CD8-positive, alpha-beta T cell (primary cell): ENCODE measurements at places on chromosomes 5 and 9.

DNA sequence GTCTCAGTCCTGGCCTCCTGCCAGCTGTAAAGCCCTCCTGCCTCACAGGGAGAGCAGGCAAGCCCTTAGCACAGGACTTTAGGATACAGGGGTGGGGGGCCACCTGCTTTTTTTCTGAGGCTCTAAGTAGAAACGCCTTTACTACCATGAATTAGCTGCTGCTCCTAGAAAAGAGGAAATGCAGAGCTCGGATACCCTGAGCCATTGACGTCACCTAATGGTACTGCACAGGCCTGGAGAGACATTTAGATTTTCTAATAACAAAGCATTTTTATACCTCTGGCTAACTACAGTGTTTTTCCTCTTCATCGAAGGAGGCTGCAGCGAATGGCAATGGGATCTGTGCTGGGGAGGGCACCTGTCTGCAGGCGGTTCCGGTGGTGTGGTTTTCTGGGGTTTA lies 137.0 kb downstream of the WDR41 start:
- DNase-seq, result no peak

- no peak for DNase-seq
These were observed 16.1 kb downstream of the ZFR start for GRCh38 chr5:32428426-32428825.

- no peak for DNase-seq
These were observed 26.6 kb upstream of the TLR4 start for GRCh38 chr9:117677572-117677971.

GRCh38 chr9:113580041-113580953 lies 116.8 kb downstream of the RGS3 start:
- DNase-seq, result peak; percentile 62

DNA sequence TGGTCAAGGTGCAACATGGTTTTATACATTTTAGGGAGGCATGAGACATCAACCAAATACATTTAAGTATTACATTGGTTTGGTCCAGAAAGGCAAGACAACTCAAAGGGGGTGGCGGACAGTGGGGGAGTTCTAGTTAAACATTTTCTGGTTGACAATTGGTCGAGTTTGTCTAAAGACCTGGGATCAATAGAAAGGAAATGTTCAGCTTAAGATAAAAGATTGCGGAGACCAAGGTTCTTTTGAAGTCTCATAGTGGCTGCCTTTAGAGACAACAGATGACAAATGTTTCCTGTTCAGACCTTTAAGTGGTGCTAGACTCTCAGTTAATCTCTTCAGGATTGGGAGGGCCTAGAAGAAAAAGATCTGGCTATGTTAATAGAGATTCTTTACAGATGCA lies 47.7 kb upstream of the TTC39B start:
- DNase-seq, result peak; percentile 65

- no peak for DNase-seq
These were observed 142.0 kb downstream of the FANCC start for GRCh38 chr9:95175523-95175922.

DNA sequence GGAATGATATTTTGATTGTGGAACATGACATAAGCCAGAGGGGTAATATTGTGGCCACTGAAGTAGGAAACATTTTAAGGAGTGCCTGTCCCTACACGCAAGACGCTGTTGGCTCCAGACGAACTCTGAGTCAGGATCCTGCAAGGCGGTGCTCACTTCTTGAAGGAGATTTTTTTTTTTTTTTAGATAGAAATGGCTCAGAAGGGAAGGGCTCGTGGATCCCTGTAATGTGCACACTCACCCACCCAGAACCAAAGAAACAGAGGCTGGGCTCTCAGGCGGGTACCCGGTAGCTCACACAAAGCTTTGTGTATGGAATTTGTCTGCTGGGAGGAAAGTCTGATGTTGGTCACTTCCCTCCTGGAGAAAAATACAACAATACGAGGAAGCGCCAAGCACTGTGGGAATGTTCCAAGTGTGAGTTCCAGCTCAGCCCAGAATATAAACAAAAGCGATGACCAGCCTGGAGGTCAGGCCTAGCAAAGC lies 25.7 kb downstream of the RAPGEF1 start:
- no peak for DNase-seq

GRCh38 chr5:166505544-166505943 lies 1785.9 kb upstream of the WWC1 start:
- no peak for DNase-seq

GRCh38 chr5:112614986-112615385 lies 122.7 kb upstream of the APC start:
- no peak for DNase-seq
